AML-193 (cell line): ENCODE measurements at places on chromosomes 5 and 9.
A peak's percentile ranks its signal among the peaks of the same experiment; 100 is the strongest.

DNA sequence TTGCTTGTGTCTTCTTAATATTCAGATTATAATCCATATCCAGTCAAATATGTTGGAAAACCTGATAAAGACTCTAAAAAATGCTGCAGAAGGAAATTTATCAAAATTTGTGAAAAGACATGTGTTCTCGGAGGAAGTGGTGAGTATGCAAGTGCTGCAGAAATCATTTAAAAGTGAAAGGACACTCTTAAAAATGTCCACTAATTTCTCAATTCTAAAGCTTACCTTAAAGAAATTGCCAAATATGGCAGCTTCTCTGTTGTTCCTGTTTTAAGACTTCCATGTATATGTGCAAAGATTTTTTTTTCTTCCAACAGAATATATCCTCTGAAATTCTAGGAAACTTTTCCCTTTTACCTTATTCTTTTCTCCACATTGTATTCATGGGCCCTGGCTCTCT, 32.4 kb downstream of the PTCD2 start:
- no peak for DNase-seq

GRCh38 chr9:26061948-26062575, 383.8 kb upstream of the TUSC1 start:
- DNase-seq, result no peak

DNA sequence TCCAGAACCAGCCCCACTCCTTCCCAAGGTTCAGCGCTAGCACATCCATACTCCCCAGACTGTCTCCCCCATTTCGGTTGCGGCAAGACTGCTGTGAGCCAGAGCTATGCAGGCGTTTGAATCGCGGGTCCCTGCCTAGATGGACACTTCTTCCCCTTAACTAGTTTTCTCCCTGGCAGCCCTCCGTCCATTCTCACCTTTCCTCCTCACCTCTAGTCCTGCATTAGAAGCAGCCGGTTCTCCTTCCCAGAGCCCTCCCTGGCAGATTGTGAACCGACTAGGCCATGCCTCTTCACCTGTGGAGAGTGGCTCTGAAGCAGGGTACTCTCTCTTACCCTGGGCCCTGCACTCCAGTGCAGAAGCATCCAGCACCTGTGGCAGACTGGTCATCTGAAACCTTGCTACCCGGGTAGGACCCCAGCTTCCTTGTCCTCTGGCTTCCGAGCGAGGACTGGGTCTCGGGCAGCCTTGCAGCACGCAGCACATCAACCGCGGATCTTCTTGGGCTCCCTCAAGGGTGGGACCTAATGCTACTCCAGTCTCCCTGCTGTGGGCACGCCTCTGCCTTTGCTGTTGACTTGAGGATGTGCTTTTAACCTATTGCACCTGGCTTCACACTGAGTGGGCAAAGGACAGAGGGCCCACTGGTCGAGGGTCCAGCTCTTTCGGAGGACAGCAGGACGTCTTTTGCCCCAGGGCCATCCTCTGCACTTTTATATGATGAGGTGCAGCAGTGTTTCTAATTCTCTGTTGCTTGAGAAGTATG, 183.6 kb downstream of the AOPEP start:
- no peak for DNase-seq

GRCh38 chr5:125151150-125151900, 404.9 kb upstream of the ZNF608 start:
- no peak for DNase-seq

DNA sequence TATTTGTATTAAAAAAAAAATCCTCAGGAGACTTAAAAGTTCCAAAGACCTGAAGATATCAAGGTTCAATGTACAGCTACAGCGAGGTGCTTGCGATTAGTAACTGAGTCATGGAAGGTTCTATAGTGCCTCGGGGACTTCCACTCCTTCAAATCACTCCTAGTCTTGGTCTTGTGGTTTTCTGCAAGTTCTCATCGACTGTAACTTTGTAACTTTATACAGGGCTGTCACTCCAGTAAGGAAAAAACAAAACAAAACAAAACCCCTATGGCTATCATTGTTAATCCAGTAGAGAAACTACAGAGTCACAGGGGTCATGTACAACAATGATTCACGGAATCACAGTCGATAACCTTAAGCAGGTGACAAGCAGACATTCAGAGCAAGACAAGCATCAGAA, 39.8 kb upstream of the SELENOP start:
- no peak for DNase-seq

DNA sequence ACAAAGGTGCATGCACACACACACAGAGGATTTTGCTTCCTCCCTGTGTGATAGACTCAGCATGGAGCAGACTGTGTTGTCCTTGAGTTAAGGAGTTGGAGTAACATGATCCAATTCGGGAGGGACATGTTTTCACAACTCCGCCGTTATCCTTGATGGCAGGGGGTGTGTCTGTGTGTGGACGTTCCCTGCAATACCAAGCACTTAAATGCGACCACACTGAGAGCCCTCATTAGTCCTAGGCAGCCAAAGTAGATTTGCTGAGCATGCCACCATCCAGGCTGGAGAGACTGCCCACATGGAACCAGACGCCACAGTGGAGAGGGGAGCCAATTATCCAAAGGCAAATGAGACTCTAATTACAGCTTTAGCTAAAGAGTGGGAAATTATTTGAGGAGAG, 140.1 kb downstream of the DOCK2 start:
- no peak for DNase-seq

- no peak for DNase-seq
Observed at GRCh38 chr5:66561256-66561990, 34.8 kb upstream of the MAST4 start.

GRCh38 chr5:82863266-82863665, 213.9 kb downstream of the TMEM167A start:
- no peak for DNase-seq

DNA sequence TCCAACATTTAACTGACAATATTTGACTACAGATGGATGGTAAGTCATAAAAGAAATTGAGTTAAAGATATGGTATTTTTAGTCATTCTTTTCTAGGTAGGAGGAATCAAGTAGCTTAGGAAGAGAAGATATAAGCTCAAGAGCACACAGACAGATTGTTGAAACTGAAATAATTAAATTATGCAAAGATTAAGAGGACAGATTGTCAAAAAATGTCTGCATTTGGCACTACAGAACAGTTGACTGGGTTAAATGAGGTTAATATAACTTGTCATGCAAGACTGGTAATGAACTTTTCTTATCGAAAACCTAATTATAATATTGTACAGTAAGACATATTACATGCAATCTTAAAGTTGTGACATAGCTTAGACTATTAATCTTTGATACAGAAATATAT, 36.3 kb upstream of the TRPM3 start:
- DNase-seq, result no peak

DNA sequence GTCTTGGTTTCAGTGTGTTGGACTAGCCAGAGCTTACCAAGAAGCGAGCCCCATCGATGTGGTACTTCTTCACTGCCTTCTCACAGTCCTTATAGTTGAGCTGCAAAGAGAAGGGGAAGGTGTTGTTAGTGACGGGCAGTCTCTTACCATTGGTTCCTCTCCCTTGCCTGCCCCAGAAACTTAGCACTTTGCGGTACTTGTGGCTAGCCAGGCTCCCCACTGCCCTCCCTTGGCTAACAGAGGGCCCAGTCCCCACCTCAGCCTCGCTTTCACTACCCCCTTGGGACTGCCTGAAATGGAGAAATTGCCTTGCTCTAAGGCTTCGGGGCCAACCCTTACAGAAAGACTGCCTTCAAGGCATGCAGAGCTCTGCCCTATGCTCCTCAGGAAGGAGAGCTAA, 4.3 kb downstream of the LCP2 start:
- DNase-seq, result peak; percentile 97

GRCh38 chr9:136462664-136463063, 20.2 kb downstream of the SEC16A start:
- DNase-seq, result no peak

DNA sequence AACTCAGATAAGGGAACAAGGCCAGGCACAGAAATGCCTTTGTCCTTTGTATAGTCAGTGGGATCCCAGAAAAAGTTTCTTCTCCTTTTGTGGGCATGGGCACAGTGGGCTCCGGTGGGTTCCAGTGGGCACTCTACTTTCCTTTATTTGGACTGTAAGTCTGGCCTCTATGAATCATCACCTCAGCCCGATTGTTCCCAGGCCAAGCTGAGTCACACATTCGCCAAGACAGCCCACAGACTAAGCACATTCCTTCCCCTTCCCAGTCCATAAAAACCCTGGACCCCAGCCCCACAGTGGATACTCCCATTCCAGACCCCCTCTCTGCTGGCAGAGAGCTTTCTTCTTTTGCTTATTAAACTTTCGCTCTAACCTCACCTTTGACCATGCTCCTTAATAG, 165.0 kb downstream of the FBXL17 start:
- DNase-seq, result no peak

DNA sequence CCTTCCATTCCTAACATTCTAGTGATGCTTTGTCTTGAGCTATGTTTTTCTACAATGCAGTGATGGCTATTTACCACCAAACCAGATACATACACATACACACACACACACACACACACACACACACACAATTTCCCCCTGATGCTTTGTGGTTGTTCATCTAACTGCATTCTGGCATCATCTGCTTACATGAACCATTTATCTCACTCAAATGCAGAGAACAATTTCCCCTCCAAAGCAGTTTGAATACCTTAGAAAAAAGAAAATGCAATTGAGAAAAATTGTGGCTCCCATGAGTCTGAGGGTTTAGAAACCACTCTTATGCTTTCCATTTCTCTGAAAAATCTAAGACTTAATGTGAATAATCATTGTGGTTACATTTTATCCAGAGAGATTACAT, 1024.8 kb downstream of the TLE4 start:
- no peak for DNase-seq

- DNase-seq, result no peak
Observed at GRCh38 chr9:134069480-134070399, 1.9 kb upstream of the BRD3 start.

DNA sequence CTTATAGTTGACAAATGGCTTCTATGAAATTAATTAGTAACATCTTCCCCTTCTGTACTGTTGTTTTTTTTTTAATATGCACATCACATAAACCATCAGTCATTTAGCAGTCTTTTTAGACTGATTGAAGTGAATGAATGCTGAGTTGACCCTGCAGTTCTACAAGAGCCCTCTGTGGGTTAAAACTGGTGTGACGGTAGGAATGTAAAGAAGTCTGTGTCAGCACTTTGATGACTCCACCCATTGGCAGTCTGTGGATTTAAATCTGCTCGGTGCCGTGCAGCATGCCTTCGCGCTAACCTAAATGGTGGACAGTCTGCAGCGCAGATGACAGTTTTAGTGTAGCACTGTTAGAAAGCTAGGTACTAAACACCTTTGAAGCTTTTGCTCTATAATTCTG, 3.1 kb downstream of the GTF3C4 start:
- DNase-seq, result peak; percentile 52

GRCh38 chr9:81650586-81651515, 38.5 kb downstream of the TLE1 start:
- DNase-seq, result no peak

GRCh38 chr5:177421062-177421798, 5.2 kb upstream of the GRK6 start:
- DNase-seq, result no peak

GRCh38 chr9:131915181-131915580, 164.5 kb downstream of the MED27 start:
- no peak for DNase-seq
